ENCODE measurements at places on chromosomes 7 and 10. TPM values are rescaled to one million over a fixed set of nuclear protein-coding genes. Genes with fewer than 3 reads are reported as not detected.

Gene CREB5
- 40.2 TPM for total RNA-seq

Gene GPER1
- 2.4 TPM for total RNA-seq

Gene TMEM213
- total RNA-seq: 0.35 TPM

Gene SMURF1
- 31.3 TPM for total RNA-seq

DNA sequence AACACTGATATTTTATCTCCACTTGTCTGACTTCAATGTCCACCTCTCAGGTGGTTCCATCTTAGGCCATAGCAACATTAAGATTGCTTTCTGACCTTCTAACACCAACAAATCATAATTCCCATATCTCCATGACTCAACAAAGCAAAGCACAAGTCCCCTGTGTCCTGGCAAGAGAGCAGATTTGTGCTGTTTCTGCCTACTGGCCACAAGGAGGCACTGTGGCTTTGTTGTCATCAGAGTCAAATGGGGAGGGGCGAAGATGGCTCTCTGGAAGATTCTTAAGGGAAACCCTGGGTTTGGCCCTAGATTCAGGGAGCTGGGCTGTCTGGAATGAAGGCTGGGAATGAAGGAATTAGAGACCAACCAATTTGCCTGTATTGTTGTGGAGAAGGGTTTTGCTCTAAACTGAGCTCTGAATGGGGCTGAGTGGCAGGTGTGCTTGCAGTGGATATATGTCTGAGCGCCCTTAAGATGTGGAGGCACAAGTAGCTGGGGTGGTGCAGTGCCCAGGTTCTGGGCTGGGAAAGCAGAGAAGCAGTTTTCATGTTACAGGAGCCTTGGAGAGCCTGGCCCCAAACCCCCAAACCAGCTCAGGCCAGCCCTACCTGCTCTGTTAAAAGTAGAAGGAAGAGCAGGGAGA, 154.8 kb upstream of the PRSS58 start:
- DNase-seq: no peak

GRCh38 chr10:87918254-87918859, 54.9 kb downstream of the PTEN start:
- no peak for DNase-seq

DNA sequence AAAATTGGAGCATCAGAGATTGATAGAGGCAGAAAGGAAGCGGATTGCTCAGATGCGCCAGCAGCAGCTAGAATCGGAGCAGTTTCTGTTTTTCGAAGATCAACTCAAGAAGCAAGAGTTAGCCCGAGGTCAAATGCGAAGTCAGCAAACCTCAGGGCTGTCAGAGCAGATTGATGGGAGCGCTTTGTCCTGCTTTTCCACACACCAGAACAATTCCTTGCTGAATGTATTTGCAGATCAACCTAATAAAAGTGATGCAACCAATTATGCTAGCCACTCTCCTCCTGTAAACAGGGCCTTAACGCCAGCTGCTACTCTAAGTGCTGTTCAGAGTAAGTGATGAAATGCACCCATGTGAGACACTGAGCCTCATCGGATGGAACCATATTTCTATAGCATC, 33.1 kb downstream of the STAMBPL1 start:
- DNase-seq: no peak

DNA sequence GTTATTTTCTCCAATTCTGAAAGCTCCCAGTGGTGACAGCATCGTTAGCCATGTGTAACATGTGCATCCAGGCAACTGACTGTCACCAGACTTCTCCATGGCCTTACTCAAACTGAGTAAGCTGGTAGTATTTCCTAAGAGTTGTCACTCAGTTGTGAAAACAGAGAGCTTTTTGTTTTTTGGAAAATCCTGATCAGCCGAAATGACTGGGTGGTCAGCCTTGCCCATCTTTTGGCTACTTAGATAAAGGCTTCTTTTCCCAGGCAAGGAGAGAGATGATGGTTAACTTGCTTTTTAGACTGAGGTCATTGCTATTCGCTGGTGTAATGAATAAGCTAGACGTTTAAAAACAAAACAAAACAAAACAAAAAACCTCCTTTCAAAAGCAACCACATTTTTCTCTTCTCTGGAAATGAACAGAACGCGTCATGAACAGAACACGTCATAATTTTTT, 159.5 kb upstream of the KLF14 start:
- DNase-seq: no peak

DNA sequence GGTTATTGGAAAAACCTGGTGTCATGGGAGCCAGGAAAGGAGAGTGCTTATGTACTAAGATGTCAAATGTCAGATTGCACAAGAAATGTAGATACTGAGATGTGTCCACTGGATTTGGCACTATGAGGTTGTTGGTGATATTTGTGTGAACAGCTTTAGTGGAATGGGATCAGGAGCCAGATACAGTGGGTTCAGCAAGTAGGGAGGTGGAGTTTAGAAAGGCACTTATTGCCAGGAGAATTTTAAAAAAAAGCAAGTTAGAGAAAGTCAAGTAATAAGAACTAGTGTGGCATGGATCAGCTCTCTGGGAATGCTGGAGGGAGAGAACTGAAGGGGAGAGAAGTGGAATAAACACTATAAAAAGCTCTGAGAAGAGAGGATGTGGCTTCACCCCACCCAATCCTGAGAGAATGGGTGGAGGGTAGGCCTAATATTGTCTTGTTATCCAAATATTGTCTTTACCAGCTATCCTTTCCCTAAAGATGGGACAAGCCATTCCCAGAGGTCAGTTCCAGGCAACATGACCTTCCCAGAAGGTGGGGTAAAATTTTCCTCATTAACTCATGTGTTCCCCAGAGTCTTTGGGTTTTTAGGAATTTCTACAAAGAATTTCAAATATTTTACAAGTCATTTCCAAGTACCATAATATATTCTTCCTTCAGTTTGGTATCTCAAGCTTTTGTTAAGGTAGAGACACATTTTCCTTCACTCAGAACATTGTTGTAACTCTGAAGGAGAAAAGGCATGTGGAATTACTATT, 42.3 kb downstream of the ENTPD1 start:
- no peak for DNase-seq

GRCh38 chr7:14834883-14835282, 67.7 kb downstream of the DGKB start:
- no peak for DNase-seq

- DNase-seq: no peak
Observed at GRCh38 chr7:112654322-112655216, 135.6 kb downstream of the TMEM168 start.

GRCh38 chr7:123494193-123494796, 40.1 kb downstream of the IQUB start:
- DNase-seq: no peak

DNA sequence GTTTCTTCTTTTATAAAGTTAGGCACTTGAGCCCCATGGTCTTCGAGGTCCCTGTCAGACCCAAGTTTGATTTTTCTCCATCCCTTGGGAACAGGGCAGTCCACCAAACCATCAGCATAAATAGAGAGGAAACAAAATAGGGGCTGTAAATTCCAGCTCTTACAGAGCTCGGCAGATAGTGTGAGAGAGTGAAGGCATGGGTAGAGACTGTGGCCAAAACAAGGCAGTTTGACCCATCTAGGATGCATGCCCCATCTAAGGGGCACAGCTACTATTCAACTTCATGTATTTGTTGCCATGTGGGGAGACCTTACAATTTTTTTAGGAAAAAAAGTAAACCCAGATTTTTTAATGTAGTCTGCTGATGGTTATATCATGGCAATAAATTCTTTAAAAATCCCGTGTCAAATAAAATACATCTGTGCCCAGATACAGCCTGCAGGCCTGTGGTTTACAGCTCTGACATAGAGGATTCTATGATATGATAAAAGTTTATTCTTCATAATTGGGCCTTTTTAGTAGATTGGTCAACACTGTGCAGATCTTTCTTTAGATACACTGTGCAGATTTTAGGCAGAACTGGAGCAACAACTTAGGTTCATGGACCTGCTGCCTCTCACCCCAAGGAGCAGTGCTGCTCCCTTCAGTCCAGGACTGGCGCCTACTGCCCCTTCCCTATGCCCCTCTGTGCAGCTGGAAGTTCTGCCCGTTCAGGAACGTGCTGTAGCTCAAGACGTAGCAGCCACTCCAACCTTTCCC, 5.3 kb downstream of the PPP1R3C start:
- no peak for DNase-seq

GRCh38 chr10:44988957-44989585, 10.5 kb upstream of the DEPP1 start:
- no peak for DNase-seq

DNA sequence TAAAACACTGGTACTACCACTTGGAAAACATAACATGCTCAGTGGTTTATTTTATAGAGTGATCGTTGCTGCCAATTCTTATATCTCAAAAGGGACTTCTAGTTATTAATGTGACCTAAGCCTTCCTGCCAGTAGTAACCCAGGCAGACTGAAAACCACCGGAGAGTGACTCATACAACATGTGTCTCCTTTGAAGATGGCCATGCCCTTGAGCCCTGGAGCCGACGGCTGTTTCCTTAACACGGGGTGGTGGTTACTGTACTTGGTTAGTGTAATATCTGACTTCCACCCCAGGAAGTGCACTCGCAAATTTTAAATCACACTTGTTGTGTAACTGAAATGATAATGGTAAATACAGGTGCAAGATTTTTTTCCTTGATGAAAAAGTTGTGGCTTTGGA, 30.5 kb downstream of the JAKMIP3 start:
- DNase-seq: no peak

DNA sequence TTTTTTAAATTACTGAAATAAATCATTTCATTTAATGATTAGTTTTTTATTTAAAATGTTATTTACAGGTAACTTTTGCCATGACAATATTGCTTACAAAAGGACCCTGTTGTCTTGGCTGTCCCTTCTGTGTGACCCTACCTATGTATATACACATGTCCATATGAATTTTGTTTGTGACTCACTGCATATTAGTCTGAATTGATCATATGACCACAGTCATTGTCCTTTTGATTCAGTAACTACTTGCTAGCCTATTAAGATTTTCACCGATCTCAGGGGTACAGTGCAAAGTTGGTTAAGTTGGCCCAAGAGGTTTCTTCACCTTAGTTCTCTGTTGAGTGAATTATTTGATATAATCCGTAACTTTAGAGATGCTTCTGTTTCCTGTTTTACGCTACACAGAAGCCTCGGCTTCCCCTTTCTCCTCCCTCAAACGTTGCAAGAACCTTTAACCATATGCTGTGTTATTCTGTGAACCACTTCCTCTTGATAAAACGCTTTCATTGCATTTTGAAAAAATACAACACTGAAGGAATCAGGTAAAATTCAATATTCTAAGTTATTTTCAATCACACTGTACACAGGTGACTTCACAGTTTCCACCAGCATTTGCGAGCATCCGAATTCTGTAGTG, 43.9 kb downstream of the APBB1IP start:
- no peak for DNase-seq

DNA sequence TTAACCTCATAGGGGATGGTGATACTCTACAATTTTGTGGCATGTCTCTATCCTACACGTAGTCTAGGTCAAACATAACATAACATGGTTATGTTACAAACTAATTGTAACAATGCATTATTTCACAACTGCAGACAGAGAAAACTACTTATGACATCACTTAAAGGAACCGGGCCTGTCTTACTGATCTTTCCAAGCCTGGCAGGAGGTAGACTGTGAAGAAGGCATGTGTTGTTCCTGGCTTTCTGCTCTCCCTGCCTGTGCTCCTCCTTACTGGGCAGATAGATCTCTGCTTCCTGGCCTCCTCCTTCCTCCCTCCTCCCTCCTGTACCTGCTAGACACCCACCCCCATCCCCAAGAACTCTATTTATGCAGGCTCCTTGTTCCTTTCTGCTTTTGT, 5.4 kb downstream of the CACNB2 start:
- no peak for DNase-seq
